DMS79 treated with DMSO at 0.1 percent for 48 hours (cell line): ENCODE measurements at places on chromosomes 13 and 19.

DNA sequence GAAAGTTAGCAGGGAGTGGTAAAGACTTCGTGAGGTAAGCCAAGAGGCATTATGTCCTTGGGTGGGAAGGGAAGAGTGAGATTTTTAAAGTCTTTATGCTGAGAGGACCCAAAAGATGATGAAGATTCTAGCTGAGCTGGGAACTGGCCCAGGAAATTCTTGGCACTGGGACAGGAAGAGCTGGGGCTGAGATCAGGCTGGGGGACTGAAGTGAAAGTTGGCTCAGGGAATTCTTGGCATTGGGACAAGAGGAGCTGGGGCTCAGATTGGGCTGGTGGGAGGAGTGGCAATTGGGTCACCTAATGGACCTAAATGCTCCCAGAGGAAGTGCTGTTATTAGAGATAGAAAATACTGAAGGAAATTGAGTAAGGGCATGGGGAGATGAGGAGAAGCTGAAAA lies 8.8 kb downstream of the SCEL start:
- DNase-seq, result no peak

DNA sequence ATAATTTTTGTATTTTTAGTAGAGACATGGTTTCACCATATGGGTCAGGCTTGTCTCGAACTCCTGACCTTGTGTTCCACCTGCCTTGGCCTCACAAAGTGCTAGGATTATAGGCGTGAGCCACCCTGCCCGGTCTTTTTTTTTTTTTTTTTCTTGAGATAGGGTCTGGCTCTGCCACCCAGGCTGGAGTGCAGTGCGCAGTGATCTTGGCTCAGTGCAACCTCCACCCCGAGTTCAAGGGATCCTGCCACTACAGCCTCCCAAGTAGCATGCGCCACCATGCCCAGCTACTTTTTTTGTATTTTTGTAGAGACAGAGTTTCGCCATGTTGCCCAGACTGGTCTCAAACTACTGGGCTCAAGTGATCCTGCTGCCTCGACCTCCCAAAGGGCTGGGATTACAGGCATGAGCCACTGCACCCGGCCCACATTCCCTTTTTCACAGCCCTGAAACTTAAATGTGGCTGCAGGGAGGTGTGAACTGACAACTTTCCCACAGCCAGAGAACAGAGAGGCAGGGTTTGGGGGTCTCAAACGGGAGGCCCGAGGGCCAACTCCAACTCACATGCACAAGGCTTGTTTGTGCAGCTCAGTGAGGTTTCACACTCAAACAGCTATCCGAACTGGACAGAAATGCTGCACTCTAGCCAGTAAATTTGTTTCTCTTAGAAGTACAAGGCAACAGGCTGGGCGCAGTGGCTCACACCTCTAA lies 4.4 kb upstream of the S1PR5 start:
- DNase-seq, result no peak

- no peak for DNase-seq
These were observed 5.1 kb downstream of the KLK3 start for GRCh38 chr19:50859849-50860248.

DNA sequence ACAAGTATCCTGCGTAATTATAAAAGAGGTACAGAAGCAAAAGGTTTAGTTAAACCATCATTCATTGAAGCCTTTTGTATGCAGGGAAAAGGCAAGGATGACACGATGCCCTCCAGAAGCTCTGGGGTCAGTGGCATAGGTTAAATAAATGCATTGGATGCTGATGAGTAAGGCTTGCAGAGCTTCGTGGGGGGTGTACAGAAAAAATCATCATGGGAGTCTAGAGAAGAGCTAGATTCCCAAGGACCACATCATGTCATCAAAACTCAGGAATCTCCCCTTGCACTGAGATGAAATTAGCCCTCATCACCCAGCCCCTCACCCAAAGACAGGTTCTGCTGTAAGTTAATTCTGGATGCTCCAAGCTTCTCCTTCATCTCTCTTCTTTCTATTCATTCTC lies 8.3 kb downstream of the FPR1 start:
- no peak for DNase-seq

DNA sequence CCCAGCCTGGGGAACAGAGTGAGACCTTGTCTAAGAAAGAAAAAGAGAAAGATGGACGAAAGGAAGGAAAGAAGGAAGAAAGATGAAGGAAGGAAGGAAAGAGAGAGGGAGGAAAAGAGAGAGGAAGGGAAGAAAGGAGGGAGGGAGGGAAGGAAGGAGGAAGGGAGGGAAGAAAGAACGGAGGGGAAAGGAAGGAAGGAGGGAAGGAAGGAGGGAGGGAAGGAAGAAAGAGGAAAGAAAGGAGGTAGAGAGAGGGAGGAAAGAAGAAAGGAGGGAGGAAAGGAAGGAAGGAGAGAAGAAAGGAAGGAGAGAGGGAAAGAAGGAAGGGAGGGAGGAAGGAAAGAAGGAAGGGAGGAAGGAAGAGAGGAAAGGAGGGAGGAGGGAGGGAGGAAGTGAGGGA lies 20.9 kb downstream of the CABP5 start:
- no peak for DNase-seq

DNA sequence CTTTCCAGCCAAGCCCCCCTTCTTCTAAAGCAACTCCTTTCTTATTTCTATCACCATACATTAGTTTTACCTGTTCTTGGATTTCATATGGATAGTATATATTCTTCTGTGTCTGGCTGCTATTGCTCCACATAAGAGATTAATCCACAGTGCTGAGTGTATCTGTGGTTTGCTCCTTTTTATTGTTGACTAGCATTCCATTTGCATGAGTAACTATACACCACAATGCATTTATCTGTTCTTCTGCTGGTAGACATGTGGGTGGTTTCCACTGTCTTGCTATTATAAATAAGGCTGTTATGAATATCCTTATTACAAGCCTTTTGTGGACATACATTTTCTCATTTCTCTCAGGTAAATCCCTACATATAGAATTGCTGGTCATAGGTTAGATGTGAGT lies 138.2 kb downstream of the SLC7A1 start:
- no peak for DNase-seq

- no peak for DNase-seq
These were observed 55.6 kb downstream of the UFM1 start for GRCh38 chr13:38405216-38405615.

GRCh38 chr13:101695870-101696516 lies 243.5 kb downstream of the ITGBL1 start:
- DNase-seq, result no peak

- no peak for DNase-seq
These were observed 58.2 kb downstream of the SACS start for GRCh38 chr13:23375001-23375971.

- no peak for DNase-seq
These were observed 16.7 kb downstream of the FAAP24 start for GRCh38 chr19:32988724-32989123.

GRCh38 chr19:44657211-44657921 lies 13.7 kb downstream of the PVR start:
- no peak for DNase-seq

DNA sequence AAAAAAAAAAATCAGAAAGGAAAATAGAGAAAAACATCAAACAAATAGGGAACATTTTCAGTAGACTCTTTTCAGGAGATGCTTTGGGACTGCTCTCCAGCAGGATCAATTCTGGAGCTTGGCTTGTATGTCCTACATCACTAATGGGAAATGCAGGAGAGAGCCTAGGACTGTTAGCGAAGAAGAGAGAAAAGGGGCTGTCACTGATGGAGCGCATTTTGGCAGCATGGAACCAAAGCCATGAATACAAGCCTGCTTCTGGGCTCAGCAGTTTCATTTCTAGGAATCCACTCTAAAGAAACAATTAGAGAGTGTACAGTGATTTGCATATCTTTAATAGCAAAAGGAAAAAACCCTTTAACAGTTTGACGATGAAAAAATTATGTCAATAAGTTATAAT lies 203.9 kb downstream of the NUFIP1 start:
- no peak for DNase-seq

DNA sequence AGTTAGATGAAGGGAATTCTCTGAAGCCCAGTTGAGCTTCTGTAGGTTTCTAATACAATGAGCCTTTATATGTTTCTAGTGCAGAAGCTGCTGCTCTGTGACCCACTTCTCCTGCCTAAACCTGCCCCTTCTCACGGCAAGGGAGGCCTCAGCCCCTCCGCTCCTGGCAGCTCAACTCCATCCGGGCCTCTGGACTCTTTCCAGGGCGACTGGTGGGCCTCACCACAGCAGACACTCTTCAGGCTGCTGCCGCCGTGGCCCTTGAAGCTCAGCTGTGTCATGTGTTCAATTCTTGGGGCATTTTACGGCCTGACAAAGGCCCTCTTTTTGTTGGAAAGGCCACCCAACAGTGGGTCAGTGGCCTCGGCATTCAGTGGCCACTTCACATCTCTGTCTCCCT lies 10.0 kb upstream of the C19orf33 start:
- DNase-seq, result no peak

DNA sequence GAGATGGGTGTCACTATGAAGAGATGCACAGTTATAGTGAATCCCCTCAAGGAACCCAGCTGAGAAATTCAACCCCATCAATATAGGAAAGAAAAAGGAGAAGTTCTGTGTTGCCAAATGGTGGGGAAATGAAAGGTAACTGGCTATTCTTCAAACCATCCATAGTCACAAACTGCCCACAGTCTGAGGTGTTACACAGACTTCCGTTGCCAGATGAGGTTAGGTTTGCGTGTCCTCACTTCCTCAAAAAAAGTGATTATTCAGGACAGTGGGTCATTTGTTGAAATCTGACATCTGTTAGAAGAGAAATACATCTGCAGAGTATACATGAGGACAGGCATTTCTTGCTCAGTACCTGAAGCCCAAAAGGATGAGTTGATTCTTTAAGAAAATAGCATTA lies 9.0 kb downstream of the SIGLEC5 start:
- DNase-seq, result no peak

GRCh38 chr19:28609944-28610343 lies 603.0 kb downstream of the UQCRFS1 start:
- DNase-seq, result no peak

GRCh38 chr13:46062185-46062584 lies 9.6 kb upstream of the ZC3H13 start:
- DNase-seq, result no peak
